ENCODE measurements at places on chromosomes 16 and 17.

DNA sequence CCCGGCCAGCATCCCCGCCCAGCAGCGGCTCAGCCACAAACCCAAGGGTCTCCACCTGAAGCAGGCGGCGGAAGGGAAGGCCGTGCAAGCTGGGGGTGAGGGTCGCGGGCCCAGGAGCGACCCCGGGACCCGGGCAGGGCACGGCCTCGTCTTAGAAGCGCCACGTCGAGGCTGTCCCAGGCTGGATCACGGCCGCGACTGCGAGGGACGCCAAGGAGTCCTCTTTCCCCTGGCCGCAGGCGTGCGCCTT is 538 bp upstream of the CCNF start:
- no peak for DNase-seq

DNA sequence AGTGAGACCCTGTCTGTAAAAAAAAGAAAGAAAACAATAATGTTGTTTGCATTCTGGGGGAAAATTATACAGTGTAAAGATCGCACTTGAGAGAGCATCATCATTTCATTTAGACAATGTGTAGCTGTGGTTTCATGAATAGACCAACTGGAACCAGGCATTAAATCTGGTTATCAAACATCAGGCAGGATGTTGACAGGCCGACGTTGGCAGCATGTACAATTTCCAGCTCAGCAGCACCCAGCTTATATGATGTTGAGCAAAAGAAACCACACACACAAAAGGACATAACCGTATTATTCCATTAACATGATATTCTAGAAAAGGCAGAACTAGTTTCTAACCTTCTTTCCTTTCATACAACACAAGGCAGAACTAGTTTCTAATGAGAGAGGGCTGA is 5.8 kb downstream of the MARVELD3 start:
- no peak for DNase-seq

GRCh38 chr17:39069114-39069756 is 82.2 kb downstream of the PLXDC1 start:
- DNase-seq, result no peak

- no peak for DNase-seq
Measured at GRCh38 chr16:27481282-27481934, 68.3 kb downstream of the GTF3C1 start.

DNA sequence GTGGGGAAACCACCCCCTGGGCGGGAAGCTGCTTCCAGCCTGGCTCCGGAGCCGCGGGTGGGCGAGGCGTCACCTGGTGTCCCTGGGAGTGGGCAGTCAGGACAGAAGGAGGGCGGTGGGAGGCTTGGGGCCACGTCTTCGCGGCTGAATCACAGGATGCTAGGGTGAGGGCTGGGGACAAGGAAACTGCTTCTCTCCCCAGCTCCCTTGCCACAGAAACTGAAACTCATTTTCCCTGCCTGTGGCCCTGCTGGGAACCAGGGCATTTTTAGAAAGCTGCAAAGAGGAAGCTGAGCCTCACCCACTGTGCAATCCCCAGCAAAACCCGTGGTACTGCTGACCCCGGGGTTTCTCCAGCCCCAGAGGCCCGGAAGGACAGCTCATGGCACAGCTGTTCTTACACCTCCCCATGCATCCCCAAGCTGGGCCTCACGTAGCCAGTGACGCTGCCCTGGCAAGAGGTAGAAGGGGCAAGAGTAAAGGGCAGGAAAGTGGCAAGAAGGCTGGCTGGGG is 8.2 kb downstream of the RHBDF2 start:
- DNase-seq, result peak; percentile 35
